HCT116 (cell line): ENCODE measurements at places on chromosomes 16 and 17. TPM values are rescaled to one million over a fixed set of nuclear protein-coding genes. Genes with fewer than 3 reads are reported as not detected.

Gene UTS2R
- total RNA-seq, result not detected

DNA sequence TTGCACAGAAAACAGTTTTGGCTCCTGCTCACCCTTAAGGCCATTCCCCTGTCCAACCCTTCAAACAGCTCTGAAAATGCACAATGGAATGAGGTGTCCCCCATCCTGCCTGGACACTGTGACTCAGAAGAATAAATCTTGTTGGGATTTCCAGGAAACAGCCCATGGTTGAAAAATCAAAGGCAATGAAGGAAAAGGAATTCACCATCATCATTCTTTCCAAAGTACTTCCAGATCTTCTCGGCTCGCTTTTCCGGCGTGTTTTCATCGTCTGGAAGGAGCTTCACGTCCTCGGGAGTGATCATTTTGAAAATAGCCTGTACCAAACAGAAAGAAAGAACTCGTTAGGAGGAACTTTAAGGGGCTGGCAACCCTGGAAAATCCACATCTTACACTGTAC, 4.3 kb downstream of the RCVRN start:
- DNase-seq, result no peak
- no peak overlapping the region for H3K4me3 ChIP-seq
- H3K4me1 ChIP-seq, result peaks cover 4% of the 10 kb centered on the region
- no peaks in the 10 kb centered on the region for H3K36me3 ChIP-seq

DNA sequence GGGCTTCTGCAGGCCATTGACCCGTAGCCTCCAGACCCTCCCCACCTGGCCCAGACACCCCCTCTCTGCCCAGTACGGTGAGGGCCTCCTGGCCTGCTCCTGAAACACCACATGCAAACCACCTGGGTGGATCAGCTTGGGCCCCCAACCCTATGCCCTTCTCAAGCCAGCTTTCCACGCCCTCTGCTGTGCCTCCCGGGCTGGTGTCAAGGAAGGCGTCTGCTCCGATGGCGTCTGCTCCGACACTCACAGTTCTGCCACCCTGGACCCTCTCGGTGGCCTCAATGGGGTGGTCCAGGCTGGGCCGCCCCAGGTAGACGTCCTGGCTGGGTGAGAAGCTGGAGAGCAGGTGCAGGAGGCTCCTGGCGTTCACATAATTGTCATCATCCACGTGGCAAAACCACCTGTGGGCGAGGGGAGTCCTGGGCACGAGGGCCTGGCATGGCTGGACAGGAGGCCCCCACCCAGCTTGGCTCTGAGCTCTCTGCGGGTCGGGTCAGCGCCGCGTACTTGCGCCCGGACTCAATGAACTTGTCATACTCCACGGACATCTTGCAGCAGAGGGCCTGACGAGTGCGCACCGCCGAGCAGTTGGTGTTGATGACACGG, 1.4 kb downstream of the RFNG start:
- no peaks in the 10 kb centered on the region for H3K27me3 ChIP-seq
- DNase-seq, result no peak
- peak overlapping the region; percentile 99 for H3K4me3 ChIP-seq
- H3K36me3 ChIP-seq, result peaks cover 12% of the 10 kb centered on the region; the same call in 1 of the 2 replicates

DNA sequence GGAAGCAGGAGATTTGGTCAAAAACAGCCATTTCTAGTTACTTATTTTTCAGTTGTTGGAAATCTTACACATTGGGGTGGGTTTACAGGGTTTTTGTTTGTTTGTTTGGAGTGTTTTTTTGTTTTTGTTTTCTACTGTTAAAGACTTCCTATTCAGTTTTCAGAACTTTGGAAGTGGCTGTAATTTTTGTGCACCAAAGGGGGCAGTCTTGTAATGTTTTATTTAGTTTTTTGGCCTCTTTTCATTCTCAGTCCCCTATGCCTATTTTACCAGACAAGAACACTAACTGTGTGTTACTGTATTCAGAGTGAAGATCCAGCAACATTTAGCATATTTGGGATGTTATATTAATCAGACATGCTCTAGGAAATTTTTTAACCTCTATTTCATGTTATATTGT, 20.6 kb downstream of the TPPP3 start:
- no peaks in the 10 kb centered on the region for H3K36me3 ChIP-seq
- H3K27ac ChIP-seq, result no peak overlapping the region
- no peaks in the 10 kb centered on the region for H3K4me1 ChIP-seq

DNA sequence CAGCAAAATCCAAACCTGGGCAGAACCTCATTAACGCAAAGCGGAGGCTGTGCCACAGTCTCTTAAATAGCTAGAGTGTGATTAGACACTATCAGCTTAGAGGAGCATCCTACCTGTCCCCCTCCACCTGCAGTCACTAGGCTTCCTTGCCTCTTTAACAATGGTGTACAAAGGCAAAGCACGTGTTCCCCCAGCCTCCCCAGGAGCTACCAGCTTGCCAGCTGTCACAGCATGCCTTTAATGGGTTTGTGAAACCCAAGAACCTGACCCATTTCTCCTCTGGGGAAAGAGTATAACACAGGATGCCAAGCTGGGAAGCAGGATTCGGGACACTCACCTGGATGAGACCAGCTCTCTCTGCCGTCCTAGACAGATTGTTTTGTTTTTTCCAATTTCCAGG, 37.2 kb upstream of the TBX2 start:
- no peak overlapping the region for H3K4me3 ChIP-seq
- H3K27me3 ChIP-seq, result peaks cover 15% of the 10 kb centered on the region; the same call in 1 of the 2 replicates
- no peaks in the 10 kb centered on the region; the same call in 1 of the 2 replicates for H3K4me1 ChIP-seq
- H3K27ac ChIP-seq, result no peak overlapping the region
- no peaks in the 10 kb centered on the region for H3K36me3 ChIP-seq
- DNase-seq, result no peak
